ENCODE measurements at places on chromosomes 7 and 10. TPM values are rescaled to one million over a fixed set of nuclear protein-coding genes. Genes with fewer than 3 reads are reported as not detected.

- H3K36me3 ChIP-seq: no peaks in the 10 kb centered on the region
- no peak overlapping the region for H3K4me3 ChIP-seq
- DNase-seq: no peak
- H3K4me1 ChIP-seq: no peaks in the 10 kb centered on the region
These were observed 4.1 kb upstream of the CUL1 start for GRCh38 chr7:148694631-148695030.

GRCh38 chr10:116694243-116694926, 48.0 kb downstream of the HSPA12A start:
- H3K27ac ChIP-seq: no peak overlapping the region
- no peak for DNase-seq
- H3K36me3 ChIP-seq: no peaks in the 10 kb centered on the region

DNA sequence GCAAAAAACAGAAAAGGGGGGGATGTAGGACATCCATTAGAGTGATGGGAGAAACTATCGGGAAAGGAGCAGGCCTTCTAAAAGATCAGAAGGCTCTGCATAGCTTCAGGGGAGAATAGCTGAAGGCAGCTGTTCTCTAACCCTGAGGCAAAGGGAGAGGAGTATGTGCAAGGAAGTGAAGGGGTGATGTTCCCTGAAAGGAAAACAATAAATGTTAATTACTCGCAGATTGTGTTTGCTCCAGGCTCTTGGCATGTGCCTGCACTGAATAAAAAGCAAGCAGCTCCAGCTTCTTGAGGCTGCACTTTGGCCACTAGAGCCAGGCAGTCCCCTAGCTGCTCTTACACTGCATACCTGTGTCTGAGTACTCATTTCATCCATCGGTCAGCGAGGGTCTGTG, 14.4 kb upstream of the STARD3NL start:
- H3K4me3 ChIP-seq: no peak overlapping the region
- no peaks in the 10 kb centered on the region for H3K27me3 ChIP-seq
- DNase-seq: no peak
- no peaks in the 10 kb centered on the region for H3K36me3 ChIP-seq
- no peaks in the 10 kb centered on the region for H3K4me1 ChIP-seq

DNA sequence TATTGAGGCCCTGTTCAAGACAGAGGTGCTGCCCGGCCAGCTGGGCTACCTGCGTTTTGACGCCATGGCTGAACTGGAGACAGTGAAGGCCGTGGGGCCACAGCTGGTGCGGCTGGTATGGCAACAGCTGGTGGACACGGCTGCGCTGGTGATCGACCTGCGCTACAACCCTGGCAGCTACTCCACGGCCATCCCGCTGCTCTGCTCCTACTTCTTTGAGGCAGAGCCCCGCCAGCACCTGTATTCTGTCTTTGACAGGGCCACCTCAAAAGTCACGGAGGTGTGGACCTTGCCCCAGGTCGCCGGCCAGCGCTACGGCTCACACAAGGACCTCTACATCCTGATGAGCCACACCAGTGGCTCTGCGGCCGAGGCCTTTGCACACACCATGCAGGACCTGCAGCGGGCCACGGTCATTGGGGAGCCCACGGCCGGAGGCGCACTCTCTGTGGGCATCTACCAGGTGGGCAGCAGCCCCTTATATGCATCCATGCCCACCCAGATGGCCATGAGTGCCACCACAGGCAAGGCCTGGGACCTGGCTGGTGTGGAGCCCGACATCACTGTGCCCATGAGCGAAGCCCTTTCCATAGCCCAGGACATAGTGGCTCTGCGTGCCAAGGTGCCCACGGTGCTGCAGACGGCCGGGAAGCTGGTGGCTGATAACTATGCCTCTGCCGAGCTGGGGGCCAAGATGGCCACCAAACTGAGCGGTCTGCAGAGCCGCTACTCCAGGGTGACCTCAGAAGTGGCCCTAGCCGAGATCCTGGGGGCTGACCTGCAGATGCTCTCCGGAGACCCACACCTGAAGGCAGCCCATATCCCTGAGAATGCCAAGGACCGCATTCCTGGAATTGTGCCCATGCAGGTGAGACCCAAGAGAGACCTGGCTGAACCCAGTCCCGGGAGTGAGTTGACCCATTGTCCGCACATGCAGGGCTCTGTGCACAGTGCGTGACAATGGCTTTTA, 2.8 kb downstream of the RBP3 start:
- DNase-seq: no peak
- H3K4me1 ChIP-seq: no peaks in the 10 kb centered on the region
- H3K27ac ChIP-seq: no peak overlapping the region
- H3K27me3 ChIP-seq: no peaks in the 10 kb centered on the region

- no peak overlapping the region for H3K27ac ChIP-seq
- no peaks in the 10 kb centered on the region for H3K27me3 ChIP-seq
- H3K4me3 ChIP-seq: no peak overlapping the region
- H3K4me1 ChIP-seq: peaks cover 6% of the 10 kb centered on the region
- H3K36me3 ChIP-seq: no peaks in the 10 kb centered on the region
- no peak for DNase-seq
These were observed 3.1 kb upstream of the KIAA1217 start for GRCh38 chr10:24205821-24206220.

The MIOS gene
- total RNA-seq: 14.6 TPM

The GNGT1 gene
- total RNA-seq: not detected

The SUGCT gene
- 9.8 TPM for total RNA-seq
